Occipital lobe (tissue), 3 donors: ENCODE measurements at places on chromosomes 5 and 9. TPM values are rescaled to one million over a fixed set of nuclear protein-coding genes. Genes with fewer than 3 reads are reported as not detected.

Gene HAPLN1
- 15.1 TPM for total RNA-seq

Gene DRD1
- 6.1 TPM for total RNA-seq

Gene RIMOC1
- 25.0 TPM for total RNA-seq

Gene SVEP1
- total RNA-seq = 5.3 TPM

Gene ELOVL7
- total RNA-seq = 8.7 TPM

Gene MARCHF6
- total RNA-seq = 245 TPM

Gene WDR31
- 1.7 TPM for total RNA-seq
